Posterior vena cava (tissue), 2 donors: ENCODE measurements at places on chromosomes 2 and 18.
A peak's percentile ranks its signal among the peaks of the same experiment; 100 is the strongest.

GRCh38 chr2:102657770-102658169 lies 38.4 kb downstream of the SLC9A2 start:
- no peak for DNase-seq

DNA sequence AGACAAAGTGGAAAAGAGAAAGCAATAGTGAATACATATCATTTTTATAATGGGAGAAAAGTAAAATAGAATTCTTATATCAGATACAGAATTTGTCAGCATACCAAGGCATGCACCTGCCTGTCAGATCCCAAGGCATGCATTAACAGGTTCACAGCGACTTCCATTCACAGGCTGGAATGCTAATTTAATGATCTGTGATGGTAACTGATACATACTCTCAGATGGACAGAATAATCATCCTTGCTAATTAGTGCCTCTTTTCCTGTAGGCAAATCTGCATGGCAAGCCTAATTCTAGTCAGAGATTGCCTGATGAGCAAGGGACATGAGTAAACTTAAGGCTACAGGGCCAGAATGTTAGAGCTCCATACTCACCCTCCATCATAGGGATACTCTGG lies 76.1 kb downstream of the PRKRA start:
- DNase-seq, result no peak

GRCh38 chr2:128260239-128261138 lies 58.2 kb downstream of the HS6ST1 start:
- DNase-seq, result peak; percentile 92

GRCh38 chr2:202910698-202911097 lies 775 bp downstream of the WDR12 start:
- DNase-seq, result no peak

DNA sequence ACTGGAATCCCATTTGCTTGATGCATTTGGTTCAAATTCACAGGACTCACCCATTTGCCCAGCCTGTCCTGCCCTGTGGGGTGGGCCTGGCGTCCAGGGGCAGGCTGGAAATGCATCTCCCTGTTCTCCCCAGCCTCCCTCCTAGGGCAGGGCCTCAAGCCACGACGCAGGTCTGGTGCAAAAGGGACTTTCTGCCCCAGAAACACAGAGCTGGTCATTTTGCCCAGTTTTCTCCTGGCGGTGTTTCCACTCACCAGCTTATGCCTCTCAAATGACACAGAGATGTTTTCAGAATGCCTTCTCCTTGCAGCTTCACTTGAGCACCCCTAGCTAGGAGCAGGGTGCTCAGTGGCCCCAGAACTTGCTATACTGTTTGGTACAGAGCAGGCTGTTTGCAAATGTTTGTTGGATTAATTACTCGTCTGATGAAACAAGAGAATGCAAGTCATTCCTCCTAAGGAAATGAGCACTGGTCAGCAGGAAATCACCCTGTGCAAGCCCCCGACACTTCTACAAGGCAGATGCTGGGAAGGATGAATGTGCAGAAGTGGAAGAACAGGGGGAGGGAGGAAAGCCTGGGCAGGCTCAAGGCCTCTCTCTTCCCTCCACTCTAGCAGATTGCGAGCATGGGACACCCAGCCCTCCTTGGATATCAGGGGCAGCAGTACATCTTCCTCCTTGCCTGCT lies 164.3 kb upstream of the APCDD1 start:
- no peak for DNase-seq

- DNase-seq, result no peak
Measured at GRCh38 chr2:170928036-170928823, 823 bp upstream of the GORASP2 start.

- DNase-seq, result no peak
Measured at GRCh38 chr18:74840492-74841167, 243.0 kb downstream of the ZNF407 start.

- DNase-seq, result no peak
Measured at GRCh38 chr2:74593826-74594772, 39.6 kb downstream of the DOK1 start.

- no peak for DNase-seq
Measured at GRCh38 chr2:104385743-104386142, 468.2 kb upstream of the POU3F3 start.

GRCh38 chr18:434410-434809 lies 66.1 kb downstream of the COLEC12 start:
- no peak for DNase-seq
